Colonic mucosa (tissue), 4 donors: ENCODE measurements at places on chromosomes 2 and 18. TPM values are rescaled to one million over a fixed set of nuclear protein-coding genes. Genes with fewer than 3 reads are reported as not detected.

Gene FER1L5
- total RNA-seq: not detected

Gene RAB27B
- total RNA-seq: 8.9 TPM

- DNase-seq: no peak
Observed at GRCh38 chr2:61588566-61588965, 50.4 kb upstream of the XPO1 start.

- peak; percentile 15 for DNase-seq
Observed at GRCh38 chr2:71926876-71927756, 220.5 kb downstream of the CYP26B1 start.

GRCh38 chr2:161586517-161587167 is 37.6 kb upstream of the SLC4A10 start:
- DNase-seq: no peak

DNA sequence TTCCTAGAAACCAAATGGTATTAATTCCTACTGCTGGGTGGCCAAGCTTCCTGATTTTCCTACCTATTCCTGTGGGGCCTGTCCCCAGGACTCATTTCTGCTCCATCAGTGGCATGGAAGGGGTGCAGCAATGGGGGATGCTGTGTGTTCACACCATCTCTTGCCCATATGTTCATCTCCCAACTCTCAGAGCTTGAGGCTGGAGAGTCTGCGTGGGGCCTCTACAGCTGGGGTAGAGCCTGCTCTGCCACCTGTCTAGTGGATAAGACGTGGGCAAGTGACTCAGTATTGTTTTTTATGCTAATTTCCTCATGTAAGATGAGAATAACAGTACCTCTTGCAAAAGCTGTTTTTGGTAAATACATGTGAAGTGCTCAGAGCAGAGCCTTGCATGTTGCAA is 149.8 kb downstream of the ACTR3 start:
- DNase-seq: no peak

- peak; percentile 59 for DNase-seq
Observed at GRCh38 chr2:227706859-227707258, 11.0 kb downstream of the SLC19A3 start.

GRCh38 chr2:199439066-199439465 is 18.7 kb downstream of the SATB2 start:
- DNase-seq: no peak

DNA sequence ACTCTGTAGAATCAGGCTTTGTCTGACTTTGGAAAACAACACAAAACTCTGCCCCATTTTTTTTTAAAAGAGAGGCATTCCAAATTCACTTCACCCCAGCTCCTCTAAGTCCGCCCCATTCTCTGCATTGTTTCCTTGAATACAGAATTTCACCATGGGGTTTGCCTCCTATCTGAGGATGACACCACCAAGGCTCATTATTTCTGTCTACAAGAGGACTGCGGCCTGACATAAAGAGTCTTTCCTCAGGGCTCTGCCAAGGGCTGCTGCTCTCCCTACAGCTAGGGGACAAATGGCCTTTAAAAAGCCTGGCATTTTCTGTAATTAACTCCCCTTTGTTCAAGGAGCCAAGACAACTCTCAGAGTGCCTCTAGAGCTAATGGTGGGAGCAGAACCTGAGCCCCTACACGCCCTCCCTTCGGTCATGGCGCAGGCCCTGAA is 4.6 kb downstream of the CHST10 start:
- no peak for DNase-seq

DNA sequence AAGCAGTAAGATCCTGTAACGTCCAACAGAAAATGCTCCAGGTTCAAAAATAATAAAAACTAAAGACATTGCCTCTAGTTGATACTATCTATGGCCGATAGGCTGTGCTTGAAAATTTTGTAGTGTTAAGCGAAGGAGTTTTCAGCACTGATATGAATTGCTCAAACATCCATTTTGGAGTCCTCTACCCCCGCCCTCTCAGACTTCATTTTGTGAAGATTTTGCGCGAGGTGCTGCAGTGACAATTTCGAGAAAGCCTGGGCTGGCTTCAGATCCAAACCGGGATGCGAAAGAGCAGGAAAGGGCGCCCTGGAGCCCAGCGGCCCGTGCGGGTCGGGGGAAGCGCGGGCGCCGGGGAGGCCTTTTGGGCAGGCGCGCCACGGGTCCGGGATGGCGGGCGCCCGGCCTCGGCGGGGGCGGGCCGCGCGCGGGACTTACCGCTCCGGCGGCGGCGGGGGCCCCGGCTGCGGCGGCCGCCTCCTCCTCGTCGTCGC is 1.8 kb downstream of the SP3 start:
- peak; percentile 61 for DNase-seq

GRCh38 chr18:73060666-73061288 is 193.0 kb upstream of the NETO1 start:
- DNase-seq: no peak

GRCh38 chr2:238136820-238137537 is 1.5 kb upstream of the KLHL30 start:
- no peak for DNase-seq

DNA sequence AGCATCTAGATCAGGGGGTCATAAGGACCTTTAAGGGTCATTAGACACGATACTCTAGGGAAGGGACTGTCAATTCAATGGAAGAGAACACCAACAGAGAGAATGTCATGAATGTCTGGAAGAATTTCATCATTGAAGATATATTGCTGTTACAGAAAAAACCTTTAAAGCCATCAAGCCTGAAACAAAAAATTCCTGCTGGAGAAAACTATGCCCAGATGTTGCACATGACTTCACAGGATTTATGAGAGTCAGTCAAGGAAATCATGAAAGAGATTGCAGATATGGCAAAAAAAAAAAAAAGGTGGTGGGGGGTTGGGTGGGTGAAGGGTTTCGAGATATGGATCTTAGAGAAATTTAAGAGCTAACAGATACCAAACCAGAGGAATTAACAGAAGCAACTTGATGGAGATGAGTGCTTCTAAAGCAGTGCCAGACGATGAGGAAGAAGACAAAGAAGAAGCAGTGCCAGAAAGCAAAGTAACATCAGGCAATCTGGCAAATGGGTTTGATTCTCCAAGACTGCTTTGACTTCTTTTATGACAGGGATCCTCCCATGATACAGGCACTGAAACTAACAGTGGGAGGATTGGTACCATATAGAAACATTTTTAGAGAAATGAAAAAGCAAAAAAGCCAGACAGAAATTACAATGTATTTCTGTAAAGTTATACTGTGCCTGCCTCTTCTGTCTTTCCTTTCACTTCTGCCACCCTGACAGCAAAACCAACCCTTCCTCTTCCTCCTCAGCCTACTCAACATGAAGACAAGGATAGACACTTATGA is 28.5 kb downstream of the MAP4K3 start:
- no peak for DNase-seq

DNA sequence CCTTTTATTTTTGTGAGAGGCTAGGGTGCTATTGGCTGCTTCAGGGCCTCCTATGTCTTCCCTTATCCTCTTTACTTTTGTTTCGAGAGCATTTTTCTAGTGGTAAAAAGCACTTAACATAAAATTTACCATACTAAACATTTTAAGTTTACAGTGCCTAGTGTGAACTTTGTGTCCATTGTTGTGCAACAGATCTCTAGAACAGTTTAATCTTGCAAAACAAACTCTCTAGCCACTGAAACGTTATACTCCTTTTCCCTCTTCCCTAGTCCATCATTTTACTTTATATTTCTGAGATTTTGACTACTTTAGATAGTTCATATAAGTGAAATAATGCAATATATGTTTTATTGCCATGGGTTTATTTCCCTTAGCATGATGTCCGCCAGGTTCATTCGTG is 580.6 kb downstream of the THSD7B start:
- no peak for DNase-seq

GRCh38 chr2:207528980-207529329 is 807 bp upstream of the CREB1 start:
- peak; percentile 49 for DNase-seq

DNA sequence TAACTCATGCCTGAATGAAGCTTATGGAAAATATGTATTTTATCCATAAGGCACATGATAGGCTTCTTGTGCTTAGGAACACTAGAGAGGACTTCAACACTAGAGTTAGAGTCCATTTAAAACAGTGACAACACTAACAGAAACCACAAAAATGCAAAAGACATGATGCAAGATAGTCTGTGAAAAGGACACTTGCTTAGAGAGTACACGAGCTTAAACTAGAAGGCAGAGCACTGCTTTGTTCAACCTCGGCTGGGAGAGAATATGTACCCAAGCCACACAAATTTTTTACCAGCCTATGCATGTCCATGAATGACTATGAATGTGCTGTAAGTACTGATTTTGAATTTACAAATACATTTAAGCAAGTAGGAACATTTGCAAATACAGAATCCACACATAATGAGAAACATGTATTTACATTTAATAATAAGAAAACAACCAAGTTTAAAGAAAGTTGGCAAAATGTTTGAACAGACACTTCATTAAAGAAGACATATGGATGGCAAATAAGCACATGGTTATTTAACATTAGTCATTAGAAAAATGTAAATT is 130.6 kb downstream of the SPOPL start:
- no peak for DNase-seq

- DNase-seq: no peak
Observed at GRCh38 chr2:48638261-48638660, 20.6 kb downstream of the GTF2A1L start.

- DNase-seq: peak; percentile 41
Observed at GRCh38 chr2:33598561-33599174, 431 bp downstream of the FAM98A start.

GRCh38 chr2:109438146-109438545 is 175.6 kb downstream of the SEPTIN10 start:
- no peak for DNase-seq

- no peak for DNase-seq
Observed at GRCh38 chr2:74074487-74074886, 73.2 kb downstream of the BOLA3 start.

DNA sequence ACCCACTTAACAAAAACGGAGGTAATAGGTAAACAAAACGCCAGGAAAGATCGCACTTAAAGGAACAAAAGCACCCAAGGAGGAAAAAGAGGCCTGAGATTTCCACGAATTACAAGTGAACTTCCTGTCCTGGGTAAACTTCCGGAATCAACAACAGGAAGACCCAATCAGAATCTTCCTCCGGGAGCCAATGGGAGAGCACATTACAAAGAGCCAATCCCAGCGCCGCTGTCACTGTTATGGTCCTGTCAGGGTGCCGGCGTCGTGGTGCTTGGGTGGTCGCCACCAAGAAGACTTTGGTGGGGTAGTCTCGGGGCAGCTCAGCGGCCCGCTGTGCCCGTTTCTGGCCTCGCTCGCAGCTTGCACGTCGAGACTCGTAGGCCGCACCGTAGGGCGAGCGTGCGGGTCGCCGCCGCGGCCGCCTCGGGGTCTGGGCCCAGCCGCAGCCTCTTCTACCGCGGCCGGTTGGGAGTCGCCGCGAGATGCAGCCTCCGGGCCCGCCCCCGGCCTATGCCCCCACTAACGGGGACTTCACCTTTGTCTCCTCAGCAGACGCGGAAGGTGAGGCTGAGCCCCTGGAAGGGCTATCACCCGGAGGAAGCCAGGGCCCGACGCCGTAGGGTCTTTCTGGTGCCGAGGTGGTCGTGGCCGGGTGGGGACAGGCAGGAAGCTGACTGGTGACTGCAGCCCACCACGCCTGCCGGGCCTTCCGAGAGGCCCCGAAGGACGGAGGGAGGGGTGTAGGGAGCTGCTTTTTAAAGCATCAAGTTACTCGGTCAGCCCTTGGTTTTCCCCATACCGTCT is at the start of gene YIPF4:
TSS of gene YIPF4 (plus strand) at position 231 of the 804 bp plus-strand sequence. CDS start at position 483, 252 bp downstream.
- peak; percentile 93 for DNase-seq

GRCh38 chr2:227033471-227034148 is 130.4 kb downstream of the COL4A4 start:
- peak; percentile 70 for DNase-seq

DNA sequence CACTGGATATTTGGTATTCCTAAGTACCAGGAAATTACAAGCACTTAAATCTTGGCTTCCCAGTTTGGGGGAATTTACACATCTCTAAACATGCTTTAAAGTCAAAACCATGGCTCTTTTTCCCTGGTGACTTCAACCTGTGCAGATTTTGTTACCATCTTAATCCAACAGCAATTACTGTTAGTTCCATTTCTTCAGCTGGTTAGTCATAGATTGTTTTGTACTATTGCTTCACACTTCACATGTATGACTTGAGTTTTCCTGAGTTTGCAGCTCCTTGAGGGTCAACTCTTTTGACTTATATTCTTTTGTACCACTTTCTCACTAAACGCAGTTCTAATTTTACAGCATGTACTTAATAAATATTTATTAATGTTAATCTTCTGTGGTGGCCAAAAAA is 203.4 kb upstream of the RND3 start:
- no peak for DNase-seq

DNA sequence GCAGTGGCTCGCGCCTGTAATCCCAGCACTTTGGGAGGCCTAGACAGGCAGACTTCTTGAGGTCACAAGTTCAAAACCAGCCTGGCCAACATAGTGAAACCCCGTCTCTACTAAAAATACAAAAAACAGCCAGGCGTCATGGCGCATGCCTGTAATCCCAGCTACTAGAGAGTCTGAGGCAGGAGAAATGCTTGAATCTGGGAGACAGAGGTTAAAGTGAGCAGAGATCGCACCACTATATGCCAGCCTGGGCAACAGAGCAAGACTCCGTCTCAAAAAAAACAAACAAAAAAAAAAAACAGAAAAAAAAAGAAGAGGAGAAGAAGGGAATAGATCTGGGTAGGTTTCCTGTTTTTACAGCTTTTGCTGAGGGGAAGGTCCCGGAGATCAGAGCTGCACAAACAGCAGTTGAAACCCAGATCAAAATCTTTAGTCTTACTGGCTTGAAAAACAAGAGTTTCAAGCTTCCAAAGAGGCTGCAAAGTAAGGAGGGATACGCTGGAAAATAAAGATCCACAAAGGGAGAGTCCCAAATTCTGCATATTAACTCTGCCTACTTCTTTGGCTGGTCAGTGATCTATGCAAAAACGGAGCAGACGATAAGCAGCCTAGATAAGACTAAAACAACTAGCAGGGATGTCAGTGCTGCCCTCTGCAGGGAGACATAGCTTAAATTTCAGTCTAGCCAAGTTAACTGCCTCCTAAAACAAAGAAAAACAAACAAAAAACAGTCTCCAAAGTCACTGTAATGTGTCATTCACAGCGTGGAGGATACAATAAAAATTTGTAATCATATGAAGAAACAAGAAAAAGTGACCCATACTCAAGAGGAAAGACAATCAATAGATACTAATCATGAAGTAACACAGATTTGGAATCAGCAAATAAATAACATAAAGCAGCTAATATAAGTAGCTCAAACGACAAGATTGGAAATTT is 74.1 kb downstream of the TLK1 start:
- peak; percentile 56 for DNase-seq

DNA sequence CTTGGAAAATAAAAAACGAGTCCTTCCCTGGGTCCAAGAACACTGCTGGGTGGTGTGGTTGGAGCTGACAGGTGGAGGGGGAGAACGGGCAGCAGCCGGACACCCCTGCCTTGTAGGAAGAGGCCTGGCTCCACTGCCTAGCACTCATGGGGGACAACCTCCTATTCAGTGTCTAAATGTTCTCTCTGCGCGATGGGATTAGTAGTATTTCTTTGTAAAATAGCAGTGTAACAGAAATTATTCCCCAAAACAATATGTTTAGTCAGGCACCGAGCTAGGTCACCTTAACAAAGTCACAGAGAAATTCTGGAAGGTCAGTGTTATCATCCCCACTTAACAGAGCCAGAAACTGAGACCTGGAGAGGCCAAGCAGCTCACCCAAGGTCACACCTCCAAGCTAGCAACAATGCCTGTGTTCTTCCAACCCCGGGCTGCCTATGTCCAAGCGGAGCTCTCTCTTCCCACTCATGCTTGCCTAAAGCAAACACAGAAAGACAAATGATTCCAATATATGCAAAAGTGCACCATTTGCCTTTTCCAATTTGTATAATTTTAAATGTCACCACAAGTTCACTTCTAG is 68.0 kb downstream of the STEAP3 start:
- no peak for DNase-seq

- no peak for DNase-seq
Observed at GRCh38 chr2:42073739-42074503, 26.1 kb downstream of the PKDCC start.
